ENCODE measurements at places on chromosomes 2 and 18.

DNA sequence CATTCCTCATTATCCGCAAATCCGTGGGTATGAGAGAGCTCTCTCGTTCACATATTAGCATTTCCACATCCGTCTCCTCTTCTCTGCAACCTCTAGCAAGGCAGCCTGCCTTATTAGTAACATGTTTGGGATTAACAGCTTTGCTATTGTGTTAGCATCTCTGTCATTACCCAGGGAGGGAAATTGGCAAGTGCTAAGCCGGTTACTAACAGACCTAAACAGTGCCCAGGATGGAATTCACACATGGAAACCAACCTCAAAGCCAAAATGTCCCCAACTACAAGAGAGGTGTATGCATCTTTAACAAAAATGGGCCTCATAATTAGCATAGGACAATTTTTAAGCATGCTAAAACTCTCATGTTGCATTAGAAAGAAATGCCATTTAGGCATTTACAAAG is 309.0 kb upstream of the MEIS1 start:
- DNase-seq: no peak

GRCh38 chr2:55550368-55551102 is 31.0 kb downstream of the CFAP36 start:
- no peak for DNase-seq

DNA sequence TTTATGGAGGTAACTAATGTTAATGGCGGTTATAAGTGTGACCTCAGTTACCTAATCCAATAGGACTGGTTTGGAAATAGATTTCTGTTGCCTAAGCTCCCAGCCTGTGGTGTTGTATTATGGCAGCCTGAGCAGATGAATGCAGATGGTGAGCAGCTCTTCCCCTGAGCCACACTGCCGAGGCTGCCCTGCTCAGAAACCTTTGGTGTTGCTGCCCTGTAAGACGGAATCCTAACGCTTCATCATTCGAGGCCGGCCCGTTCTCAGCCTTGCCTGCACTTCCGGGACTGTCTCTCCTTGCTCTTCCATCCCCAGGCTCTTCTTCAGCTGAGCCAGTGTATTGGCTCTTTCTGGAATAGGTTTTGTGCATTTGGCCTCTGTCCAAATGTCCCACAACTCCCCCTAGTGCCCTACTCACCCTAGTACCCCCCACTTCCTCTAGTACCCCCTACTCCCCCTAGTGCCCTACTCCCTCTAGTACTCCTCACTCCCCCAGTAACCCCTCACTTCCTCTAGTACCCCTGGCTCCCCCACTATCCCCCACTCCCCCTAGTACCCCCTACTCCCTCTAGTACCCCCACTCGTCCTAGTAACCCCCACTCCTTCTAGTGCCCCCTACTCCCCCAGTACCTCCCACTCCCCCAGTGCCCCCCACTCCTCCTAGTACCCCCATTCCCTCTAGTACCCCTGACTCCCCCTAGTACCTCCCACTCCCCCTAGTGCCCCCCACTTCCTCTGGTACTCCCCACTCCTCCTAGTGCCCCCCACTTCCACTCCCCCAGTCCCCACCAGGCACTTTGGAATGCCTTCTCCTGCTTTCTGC is 106.0 kb upstream of the TAF1B start:
- DNase-seq: no peak

DNA sequence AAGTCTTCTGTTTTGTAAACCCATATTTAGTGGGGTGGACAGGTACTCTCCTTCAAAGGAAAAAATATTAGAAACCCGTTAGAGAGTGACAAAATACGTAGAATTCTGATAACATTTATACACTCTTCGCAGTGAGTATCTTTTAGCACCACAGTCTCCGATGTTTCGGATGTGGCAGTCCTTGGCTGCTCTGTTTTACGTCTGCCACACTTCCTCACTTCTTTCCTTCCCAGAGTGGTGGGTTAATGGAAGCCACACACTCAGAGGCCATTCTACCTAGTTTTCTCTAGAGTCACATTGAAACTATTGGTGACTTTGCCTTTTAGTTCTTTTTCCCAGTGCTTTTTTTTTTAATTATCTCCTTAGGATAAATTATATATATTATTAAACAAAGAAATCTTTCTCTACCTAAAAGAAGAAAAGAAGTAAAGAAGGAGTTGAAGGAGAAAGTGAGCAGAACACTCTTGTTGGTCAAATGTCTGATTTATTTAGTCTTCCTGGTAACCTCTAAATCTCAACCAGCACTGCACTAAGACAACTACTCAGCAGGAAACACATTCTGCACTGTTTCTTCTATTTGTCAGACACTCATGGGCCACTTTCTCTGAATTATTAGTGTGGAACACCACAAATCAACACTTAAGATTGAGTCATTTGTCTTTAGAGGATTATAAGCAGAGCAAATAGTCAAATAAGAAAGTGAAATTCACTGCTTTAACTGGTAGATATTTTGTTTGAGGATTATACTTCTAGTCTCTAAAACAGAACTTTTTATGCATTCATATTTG is 451.3 kb upstream of the TMEFF2 start:
- DNase-seq: no peak

- peak; percentile 88 for DNase-seq
Measured at GRCh38 chr18:3297025-3297984, 35.4 kb downstream of the MYL12B start.

DNA sequence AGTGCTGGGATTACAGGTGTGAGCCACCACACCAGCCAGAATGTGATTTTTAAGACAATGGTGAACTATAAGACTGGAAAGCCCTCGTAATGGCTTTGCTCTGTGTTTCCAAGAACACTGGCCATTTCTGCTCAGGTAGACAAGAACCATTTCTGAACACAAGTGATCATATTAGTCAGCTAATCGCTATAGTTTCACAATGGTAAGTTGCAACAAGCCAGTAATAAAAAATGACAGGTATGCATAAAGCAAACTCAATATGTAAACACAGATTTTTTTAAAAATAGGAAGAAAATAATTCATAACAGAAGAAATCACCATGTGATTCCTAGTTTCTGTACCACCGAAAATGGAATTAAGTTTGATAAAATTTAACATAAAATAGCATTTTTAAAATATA is 166.5 kb downstream of the THADA start:
- DNase-seq: no peak

- no peak for DNase-seq
Measured at GRCh38 chr2:69717861-69718273, 24.1 kb upstream of the ANXA4 start.

- DNase-seq: no peak
Measured at GRCh38 chr2:235672720-235673119, 178.9 kb downstream of the AGAP1 start.

DNA sequence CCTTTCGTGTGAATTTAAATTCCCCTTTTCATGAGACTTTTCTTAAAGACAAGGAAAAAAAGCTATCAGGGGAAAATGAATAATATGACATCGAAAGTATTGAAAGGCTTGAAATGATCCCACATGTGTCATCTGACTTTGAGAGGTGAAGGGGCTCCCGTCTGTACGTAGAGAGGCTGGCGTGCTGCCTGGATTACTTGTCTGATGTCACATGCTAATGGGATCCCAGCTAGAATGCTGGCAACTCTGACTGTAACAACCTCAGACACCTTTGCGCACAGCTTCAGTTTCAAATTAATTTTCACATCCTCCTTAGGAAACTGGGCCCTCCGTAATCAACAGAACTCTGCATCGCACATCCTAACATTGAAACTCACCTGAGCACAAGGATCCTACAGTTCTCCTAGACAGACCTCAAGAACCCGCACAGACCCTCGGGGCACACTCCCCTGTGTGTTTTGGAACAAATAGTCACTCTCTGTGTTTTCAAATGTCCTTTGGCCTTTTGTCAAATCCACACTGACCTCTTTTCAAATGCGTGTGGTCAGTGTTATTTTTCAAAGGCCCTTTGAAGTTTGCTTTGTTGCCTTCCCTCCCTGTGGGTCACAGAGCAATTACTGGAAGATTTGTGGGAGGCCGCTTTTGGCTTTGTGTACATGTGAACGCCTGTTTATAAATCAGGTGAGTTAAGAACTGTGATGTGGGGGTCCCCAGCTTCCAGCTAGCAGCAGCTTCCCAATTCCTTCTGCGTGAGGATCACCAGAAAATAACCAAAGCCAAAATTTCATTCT is 65.9 kb downstream of the IL1R2 start:
- DNase-seq: no peak

GRCh38 chr18:55086906-55087305 is 127.6 kb upstream of the CCDC68 start:
- no peak for DNase-seq

DNA sequence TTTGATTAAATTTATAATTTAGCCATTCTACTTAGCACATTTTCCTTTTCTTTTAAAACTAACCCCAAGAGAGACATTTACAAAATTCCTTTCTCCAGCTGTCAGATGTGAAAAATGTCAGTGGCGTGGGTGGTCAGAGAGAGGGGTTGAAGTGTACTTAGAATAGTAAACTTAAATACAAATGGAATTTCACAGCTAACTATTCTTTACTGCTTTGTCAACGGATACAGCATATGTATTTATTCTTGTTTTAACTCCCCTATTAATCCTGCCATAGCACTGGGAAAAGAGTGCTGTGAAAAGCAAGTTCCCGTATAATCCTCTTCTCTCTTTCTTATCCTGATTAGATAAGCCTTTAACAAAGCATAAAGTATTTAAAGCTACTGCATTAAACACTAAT is 191.4 kb upstream of the CHAC2 start:
- DNase-seq: no peak

DNA sequence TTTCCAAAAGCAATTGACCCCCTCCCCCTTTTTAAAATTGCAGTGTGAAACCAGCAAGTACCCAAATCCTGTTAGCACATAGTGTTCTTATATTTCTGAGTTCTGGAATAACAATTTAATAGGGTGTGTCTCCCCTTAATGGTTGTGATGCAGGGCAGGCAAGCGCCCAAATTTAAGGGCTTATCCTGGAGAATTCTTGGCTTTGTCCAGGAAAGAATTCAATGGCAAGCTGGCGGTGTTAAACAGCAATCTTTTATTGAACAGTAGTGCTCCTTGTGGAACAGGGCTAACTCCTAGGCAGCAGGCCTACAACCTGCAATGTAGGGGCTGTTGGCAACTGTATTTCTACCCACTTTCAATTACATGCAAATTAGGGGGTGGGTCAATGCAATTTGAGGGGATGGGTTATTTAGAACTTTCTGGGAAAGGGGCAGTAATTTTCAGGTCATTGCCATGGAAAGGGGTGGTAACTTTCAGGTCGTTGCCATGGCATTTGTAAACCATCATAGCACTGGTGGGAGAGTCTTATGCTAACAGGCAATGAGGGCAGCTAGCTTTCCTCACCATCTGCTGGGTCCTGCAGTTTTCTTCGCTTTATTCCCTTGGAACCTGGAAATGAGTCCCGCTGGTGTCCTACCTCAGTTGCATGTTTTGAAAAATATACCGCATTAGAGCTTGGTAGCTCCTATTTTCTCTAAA is 149.0 kb upstream of the KCTD1 start:
- no peak for DNase-seq

DNA sequence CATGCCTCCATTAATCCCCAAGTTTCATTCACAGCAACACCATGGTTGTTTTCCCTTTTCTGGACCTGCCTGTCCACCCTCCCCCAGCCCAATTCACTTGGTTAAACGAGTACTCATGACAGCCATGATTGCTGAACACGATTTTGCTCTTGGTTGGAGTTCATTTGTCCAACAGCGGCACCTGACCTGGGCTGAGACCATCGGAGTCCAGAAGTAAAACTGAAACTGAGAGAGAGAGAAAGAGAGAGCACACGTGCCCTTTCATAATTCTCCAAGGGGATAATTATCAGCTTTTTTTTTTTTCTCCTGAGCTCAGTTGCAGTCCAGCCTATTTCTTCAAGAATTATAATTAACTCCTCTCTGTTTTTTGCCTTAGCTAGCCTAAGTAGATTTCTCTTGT is 13.7 kb upstream of the KIF5C start:
- no peak for DNase-seq

- peak; percentile 86 for DNase-seq
Measured at GRCh38 chr2:231411831-231412617, 16.5 kb downstream of the B3GNT7 start.

DNA sequence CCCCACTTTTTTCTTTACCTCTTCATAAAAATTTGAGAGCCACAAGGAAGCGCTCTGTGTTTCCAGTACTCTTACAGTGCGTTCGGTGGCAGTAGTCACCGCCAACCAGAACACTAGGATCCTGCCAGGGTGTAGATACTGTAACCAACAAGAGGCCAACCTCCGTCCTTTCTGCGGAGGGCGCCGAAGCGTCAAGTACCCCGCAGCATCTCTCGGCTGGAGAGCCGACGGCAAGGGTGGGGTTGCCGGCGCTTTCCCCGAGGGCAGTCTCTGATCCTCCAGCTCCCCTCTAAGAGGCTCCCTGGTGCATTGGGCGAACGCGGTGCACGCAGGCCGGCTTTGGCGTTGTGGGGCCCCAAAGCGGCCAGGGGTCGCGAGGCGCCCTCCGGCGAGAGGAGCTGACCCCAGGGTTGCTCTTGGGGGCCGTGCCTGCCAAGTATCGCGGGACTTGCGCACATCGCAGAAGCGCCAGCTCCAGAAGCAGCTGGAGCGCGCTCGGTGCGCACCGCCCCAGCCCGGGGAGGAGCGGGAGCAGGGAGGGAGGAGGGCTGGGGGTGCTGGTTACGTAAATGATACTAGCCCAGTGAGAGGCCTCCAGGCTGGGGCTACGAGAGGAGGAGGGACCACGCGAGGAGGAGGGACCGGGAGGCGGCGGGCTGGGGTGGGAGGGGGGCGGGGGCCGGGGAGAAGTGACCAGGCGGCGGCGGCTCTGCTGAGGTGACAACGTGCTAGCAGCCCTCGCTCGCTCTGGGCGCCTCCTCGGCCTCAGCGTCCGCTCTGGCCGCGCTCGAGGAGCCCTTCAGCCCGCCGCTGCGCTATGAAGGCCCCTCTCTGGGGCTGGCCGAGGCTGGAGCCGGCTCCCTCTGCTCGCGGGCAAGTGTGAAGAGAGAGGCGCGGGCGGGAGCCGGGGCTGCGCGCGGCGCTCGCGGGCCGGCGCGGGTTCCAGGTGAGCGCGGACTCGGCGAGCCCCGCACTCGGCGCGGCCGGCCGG is at the start of gene GALNT13:
TSS of gene GALNT13 (plus strand) at position 692 of the 991 bp plus-strand sequence.
- peak; percentile 91 for DNase-seq

DNA sequence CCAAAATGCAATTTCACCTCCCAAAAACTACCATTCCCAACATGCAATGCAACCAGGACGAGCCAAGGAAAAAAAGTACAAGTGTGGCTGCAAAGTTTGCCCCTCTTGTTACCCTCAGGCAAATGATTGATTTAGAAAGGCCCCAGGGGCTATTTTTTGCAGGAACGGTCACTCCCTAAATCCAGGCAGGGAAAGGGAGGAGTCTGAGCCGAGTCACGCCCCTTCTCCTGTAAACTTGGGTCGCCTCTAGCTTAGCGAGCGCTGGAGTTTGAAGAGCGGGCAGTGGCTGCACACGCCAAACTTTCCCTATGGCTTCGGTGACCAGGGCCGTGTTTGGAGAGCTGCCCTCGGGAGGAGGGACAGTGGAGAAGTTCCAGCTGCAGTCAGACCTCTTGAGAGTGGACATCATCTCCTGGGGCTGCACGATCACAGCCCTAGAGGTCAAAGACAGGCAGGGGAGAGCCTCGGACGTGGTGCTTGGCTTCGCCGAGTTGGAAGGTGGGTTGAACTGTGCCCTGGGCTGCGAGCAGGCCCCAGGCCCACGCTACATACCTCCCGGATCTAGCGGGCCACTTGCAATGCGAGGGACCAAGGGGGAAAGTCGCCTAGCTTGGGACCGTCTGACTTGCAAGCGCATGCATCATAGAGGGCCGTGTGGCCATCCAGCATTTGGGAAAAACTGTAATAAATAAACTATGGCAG is at the start of gene GALM:
TSS of gene GALM (plus strand) at position 261 of the 702 bp plus-strand sequence. CDS start at position 309, 48 bp downstream.
- no peak for DNase-seq
